ENCODE measurements at places on chromosomes 3 and 15. TPM values are rescaled to one million over a fixed set of nuclear protein-coding genes. Genes with fewer than 3 reads are reported as not detected.

DNA sequence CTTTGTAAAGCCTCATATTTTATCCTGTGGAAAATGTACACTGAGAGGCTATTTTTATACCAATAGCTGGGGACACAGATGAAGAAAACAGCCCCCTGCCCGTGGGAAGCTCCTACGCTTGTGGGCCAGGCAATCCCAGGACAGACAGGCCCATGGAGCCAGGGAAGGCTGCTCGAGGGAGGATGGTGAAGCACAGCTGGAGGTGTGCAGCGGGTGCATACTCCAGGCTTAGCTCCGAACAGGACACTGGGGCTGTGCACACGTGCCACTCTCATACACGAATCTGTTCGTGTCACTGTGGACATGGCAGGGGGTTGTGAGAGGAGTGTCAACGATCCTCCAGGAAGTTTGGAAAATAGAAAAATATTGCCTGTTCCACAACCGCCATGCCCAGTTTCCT, 36.1 kb downstream of the SMAD6 start:
- DNase-seq: no peak

GRCh38 chr15:98898122-98898521, 109.5 kb downstream of the PGPEP1L start:
- DNase-seq: no peak

DNA sequence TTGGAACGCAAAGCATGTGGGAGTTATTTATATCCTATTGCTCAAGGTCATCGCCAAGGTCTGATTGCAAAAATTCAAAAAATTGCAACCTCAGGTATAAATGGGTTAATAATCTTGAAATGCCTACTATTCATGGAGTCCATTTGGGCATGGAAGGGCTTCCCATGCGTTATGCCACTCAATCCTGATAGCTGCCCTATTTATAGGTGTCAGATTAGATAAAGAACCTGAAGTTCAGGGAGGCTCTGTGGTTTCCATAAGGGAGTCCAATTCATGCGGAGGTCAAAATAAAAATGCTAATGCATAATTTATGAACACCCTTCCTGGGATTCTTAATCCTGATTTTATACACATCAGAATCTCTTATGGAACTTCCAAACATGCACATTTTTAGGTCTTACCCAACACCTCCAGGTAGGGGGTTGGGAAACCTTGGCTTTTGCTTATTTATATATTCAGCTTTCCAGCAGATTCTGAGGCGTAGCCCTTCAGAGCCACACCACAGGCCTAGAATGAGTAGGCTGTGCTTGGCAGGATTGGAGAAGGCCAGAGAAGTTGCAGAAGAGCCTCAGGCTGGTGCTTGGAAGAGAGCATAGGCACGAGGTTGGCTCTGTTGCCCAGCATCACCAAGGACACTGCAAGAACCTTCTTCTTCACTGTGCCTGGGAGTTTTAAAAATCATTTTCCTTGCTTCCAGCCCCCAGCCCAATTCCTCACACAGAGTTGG, 324.4 kb upstream of the CFAP20DC start:
- no peak for DNase-seq

GRCh38 chr3:37675833-37676596, 185.7 kb upstream of the CTDSPL start:
- no peak for DNase-seq

GRCh38 chr3:11814663-11815062, 32.0 kb downstream of the TAMM41 start:
- DNase-seq: no peak

DNA sequence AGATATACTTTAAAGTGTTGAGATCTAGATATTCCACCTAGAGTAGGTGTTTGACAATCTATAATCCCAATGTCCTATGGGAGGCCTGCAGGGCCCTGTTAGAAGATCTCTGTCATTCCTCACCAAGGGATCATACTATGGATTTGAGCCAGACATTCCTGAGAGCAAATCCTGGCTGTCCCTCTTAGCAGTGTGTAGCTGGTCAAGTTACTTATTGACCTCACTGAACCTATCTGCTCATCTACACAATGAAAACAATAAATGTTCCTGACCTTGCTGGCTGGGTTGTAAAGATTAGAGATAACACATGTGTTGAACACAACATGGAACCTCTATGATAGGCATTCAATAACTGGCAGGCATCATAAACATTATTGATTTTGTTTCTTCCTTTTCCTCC, 265.6 kb upstream of the ATP11B start:
- no peak for DNase-seq

DNA sequence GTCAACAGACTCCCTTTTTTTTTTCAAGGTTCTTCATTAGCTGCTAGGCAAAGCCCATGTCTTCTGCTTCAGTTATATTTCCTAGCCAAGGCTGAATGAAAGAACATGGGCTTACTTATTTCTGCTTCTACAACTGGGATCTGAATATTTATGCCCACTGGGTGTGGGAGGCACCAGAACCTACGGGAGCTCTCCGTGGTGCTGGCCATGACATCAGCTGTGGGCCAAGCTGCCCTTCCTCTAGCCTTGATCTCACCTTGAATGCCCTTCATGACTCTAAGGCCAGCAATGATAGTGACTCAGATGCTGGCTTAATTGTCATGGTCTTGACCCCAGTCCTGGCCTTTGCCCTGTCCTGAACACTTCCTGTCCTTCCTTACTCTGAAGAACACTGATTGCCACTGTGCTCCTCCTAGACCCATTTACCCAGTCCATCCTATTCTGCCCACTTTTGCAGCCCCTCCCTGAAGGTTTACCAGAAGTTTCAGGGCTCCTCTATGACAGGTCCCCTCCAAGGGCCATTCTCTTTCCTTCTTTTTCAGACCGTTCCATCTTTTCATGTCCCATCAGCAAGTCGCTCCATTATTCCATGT, 32.8 kb upstream of the PRR20G start:
- DNase-seq: no peak

DNA sequence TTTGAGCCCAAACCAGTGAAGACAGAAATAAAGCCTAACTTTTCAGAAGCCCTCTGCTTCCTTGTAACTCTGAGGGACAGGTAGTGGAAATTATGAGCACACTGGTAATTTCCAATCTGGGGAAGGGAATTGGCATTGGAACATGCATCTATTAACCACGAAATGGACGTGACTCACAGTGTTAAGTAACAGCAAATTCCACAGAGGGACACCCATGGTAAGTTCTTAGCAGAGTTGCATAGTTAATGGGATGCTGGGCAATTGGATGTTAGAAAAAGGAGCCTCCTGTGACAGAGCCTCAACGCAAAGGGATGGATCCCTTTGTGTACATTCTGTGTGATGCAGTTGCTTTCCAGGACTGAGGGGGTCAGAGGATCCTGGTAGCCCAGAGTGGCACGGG, 168.6 kb downstream of the SEMA6D start:
- no peak for DNase-seq

- DNase-seq: no peak
Measured at GRCh38 chr15:83358972-83359564, 74.6 kb upstream of the BNC1 start.

DNA sequence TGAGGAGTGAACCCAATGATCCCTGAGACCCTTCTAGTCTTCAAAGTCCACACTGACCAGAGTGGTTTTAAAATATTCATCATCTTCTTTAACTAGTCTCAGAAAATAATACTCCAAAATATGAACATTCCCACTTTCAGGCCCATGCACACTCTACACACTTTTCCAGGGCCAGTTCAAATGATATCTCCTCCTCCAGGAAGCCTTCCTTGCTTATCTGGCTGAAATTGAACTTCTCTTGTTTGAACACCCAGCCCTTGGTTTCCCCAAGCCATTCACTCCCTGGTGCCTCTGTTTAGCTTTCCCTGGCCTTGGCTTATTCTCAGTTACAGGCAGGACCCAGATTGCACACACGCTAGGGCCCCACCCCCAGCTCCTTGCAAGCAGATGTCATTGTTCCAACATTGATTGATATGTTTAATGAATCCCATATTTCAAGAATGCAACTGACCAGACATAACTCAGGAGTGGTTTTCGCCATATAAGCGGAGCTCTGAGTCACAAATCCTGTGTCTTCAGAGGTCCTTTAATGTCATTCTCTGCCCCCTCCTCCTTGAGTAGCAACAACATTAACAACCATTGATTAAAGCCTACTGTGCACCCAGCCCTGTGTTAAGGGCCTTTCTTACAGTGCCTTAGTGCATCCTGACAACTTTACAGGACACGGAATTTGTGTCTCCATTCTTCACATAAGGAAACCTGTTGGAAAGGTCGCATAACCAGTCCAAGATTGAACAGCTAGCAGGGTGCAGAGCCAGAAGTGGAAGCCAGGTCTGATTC, 2.1 kb downstream of the ITGA11 start:
- no peak for DNase-seq

- no peak for DNase-seq
Measured at GRCh38 chr3:182389071-182389815, 404.1 kb upstream of the ATP11B start.

GRCh38 chr3:195441476-195441991, 1.3 kb downstream of the ACAP2 start:
- DNase-seq: no peak

DNA sequence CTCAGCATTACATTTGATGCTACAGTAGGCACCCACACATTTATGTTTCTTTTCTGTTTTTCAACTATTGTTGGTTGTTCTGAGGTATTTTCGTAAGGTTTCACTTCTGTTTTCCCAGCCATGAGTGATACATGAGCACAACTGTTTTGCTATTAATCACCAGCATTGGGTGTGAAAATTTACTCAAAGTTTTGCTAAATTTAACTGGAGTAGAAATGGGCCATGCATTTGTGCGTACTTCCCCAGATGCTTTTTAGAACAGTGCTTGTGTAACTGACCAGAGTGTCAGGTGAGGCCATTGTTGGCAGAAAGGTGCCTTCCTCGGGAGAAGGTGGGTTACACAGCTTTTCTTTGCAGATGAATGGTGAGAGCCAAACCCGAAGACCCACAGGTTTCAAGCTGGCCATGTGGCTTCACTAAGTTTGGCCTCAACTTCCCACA, 70.4 kb downstream of the ST6GAL1 start:
- DNase-seq: no peak

GRCh38 chr3:17623464-17623863, 119.0 kb downstream of the TBC1D5 start:
- no peak for DNase-seq

GRCh38 chr3:155704771-155705559, 39.9 kb downstream of the PLCH1 start:
- DNase-seq: no peak

DNA sequence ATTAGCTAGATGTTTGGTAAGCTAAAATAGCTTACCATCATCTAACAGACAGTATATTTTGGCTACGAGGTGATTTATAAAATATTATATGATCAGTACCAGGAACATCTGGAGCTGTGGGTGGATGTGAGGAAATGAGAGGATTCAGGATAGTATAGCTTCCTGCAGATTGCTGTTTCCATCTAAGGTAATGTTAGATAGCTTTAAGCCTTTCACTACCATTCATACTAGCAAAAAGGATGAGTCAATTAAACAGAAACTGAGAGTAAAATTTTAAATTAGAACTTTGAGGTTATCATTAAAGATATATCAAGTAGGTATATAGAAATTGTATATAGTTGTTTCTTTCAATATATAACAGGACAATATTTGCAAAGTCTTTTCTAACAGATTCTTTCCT, 8.0 kb downstream of the ZBTB20 start:
- no peak for DNase-seq

- no peak for DNase-seq
Measured at GRCh38 chr3:55885721-55886120, 398.6 kb upstream of the WNT5A start.

- DNase-seq: no peak
Measured at GRCh38 chr3:167066977-167067786, 312.9 kb downstream of the ZBBX start.

- no peak for DNase-seq
Measured at GRCh38 chr15:85805420-85805819, 10.7 kb upstream of the KLHL25 start.

GRCh38 chr3:77620009-77620408, 580.1 kb downstream of the ROBO2 start:
- DNase-seq: no peak

- no peak for DNase-seq
Measured at GRCh38 chr3:66073464-66074141, 34.9 kb upstream of the MAGI1 start.

GRCh38 chr15:64284042-64284441, 71.9 kb downstream of the CSNK1G1 start:
- DNase-seq: no peak

The COX5A gene
- 75.0 TPM for total RNA-seq

The MAPKBP1 gene
- 41.2 TPM for total RNA-seq

The ITIH4 gene
- 7.4 TPM for total RNA-seq

The CATSPER2 gene
- 10.2 TPM for total RNA-seq

The TMIE gene
- total RNA-seq: 1.5 TPM

The CADPS gene
- 4.4 TPM for total RNA-seq

The HRH1 gene
- 10.4 TPM for total RNA-seq

The ALPK3 gene
- total RNA-seq: 0.48 TPM

The FBXO40 gene
- total RNA-seq: 0.22 TPM

The PLA2G4D gene
- total RNA-seq: not detected

The MESP2 gene
- not detected for total RNA-seq

The PIERCE2 gene
- 2.4 TPM for total RNA-seq

The CLDN16 gene
- total RNA-seq: not detected

The AHSG gene
- total RNA-seq: not detected

The ZNF860 gene
- 0.74 TPM for total RNA-seq

The RARRES1 gene
- total RNA-seq: 269 TPM

The TERC gene
- total RNA-seq: 353 TPM

The ATP13A4 gene
- total RNA-seq: 0.51 TPM
